ENCODE measurements at places on chromosomes 7 and 10.

GRCh38 chr7:134899729-134900128, 86.6 kb upstream of the AGBL3 start:
- no peak for DNase-seq

DNA sequence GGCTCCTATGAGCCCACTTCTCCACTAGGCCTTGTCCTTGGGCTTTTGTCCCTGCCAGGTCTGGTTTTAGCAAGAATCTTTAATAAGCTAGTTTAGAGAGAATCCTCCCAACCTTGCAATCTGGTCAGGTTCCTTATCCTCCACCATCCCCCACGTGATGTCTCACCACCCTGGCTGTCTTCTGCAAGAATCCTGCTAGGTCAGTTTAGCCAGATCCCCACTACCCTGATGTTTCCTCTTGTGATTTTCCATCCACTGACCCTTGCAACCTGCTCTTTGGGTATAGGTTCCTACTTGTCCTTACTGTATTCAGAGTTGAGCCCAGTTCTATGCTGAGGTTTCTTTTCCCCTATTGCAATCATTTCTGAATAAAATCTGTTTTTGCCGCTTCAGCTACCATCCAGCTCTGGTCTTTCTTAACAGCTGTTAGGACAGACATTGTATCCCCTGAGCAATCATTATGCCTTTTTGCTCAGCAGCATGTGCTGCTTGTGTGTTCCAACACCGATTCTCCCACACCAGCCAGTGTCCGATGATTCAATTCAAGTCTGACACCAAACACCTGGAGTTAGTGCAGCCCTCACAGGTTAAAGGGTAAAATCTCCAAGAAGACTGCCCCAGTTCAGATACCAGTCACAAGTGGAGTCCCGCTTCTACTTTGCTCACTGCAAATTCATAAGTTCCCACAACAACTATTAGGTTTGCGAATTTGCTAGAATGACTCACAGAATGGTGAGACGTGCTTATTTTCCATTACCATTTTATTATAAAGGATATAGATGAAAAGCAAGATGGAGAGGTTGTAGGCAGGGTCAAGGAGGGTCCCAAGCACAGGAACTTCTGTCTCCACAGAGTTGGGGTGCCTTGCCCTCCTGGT, 62.2 kb upstream of the ADCY1 start:
- no peak for DNase-seq

DNA sequence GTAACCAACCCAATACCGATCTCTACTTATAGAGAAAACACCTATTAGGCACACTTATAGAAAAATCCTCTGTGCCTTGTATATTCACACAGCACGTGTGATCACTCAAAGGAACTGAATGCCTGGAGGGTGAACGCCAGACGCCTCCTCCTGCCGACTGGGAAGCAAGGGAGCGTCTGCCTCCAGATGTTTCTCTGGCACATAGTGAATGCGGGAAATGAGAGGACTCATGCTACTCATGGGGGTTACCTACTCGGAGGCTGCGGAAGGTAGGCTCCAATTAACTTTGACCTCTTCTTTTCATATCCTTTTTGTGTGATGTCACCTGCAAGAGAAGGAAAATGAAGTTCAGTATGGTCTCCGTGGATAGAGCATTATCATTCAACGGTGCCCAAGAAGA, 203.3 kb downstream of the DIP2C start:
- no peak for DNase-seq

- DNase-seq, result peak; percentile 81
These were observed 3.6 kb upstream of the HOXA11 start for GRCh38 chr7:27188386-27189294.

GRCh38 chr7:130383187-130383980, 3.1 kb downstream of the CPA1 start:
- no peak for DNase-seq

- DNase-seq, result no peak
These were observed 39.3 kb downstream of the OGDH start for GRCh38 chr7:44645696-44646095.

DNA sequence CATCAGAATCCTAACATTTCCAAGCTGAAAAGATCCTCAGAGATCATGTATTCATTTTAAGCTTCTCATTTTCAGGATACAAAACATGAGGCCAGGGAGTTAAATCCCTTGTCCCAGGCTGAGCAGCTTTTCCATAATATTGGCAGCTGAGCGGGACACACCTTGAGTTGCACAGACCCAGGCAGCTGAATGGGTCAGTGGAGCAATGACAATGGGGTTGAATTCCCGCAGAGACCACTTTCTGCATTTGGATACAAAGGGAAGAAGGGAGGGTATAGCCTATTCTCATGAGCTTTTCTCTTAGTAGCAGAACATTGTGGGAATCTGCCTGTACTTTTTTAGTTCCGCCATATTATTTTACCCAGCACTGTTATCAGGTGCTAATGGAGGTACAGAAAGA, 49.5 kb downstream of the PRR15 start:
- DNase-seq, result no peak

DNA sequence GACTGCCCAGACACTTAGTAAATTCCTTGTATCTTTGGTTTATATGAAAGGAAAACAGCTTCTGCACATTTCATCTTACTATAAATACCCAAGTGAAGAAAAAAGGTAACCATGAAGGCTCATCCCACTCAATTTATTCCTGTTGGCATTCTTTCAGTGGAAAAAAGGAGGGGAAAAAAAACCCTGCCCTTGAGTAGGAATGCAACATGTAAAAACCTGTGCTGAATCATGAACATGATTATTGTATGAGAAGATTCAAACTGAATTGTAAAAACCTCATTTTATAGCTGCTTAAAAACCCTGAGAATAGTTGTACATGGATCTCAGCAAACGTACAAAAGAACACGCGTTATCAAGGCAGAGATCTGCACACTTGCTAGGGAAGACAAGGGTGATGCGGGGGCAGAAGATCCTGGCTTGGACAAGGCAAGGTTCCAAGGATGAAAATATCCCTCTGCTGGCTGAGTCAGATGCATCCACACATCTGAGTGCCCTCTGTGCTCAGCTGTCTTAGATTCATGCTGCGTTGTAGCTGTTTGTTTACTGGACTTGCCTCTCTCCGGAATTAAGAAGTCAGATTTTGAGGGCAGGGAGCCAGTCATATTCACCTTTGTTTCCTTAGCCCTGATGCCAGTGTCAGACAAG, 658.2 kb downstream of the PARD3 start:
- no peak for DNase-seq

DNA sequence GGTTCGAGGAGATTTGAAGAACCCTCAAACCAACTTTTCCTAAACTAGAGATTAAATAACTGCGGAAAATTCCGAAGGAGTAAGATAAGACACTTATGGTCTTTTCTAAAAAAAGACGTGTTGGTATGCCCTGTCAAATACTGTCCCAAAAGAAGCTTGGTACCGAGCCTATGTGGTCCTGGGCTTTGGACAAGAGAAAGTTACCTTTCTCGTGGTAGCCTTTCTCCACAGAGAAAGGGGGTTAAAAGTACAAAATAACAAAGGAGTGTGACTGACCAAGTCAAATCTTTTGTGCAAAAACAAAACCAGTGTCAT, 56.2 kb upstream of the JCAD start:
- DNase-seq, result no peak

DNA sequence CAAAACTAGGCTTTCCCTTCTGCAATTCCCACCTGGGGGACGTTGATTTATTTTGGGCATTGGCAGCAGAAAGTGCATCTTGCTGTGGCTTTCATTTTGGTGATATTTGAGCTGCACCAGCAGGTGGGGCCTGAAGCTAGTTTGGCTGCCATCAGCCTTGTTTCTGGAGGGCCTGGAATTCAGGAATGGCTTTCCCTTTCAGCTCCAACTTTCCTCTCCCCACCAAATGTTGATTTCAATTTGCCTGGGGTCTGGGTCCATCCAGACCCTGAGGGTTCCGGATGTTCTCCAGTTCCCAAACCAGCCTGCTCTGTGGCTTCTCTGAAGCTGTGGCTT, 640.4 kb downstream of the TYW1 start:
- DNase-seq, result no peak

DNA sequence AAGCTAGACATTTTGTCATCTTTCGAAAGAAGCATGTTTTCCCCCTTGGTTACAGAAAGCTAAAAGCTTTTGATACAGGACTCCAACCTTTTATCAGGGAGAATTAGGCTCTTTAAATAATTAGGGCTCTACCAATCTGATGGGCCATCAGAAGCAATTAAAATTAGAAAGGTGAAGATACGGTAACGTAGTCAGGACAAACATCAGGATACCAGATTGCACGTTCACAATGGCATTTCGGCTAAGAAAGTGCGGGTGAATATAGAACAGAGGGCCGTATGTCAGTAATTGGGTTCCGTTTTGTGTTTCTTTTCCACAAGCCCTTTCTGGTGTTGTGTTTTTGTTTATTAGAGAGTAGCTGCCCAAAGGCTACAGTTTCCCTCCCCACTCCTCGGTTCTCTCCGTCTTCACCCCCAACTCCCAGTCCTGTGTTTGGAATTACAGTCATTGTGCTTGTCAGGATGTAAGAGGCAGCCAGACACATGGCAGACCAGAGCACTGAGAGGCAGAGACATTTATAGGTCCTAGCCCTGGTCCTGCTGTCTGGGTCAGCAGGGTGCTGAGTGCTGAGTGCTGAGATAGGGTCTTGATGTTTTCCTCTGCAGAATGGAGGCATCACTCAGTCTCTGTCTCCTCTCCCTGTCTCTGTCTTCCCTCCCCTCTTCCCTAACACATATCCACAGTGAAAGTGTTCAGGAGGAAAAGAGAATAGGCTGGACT, 5.5 kb downstream of the PFKP start:
- no peak for DNase-seq

DNA sequence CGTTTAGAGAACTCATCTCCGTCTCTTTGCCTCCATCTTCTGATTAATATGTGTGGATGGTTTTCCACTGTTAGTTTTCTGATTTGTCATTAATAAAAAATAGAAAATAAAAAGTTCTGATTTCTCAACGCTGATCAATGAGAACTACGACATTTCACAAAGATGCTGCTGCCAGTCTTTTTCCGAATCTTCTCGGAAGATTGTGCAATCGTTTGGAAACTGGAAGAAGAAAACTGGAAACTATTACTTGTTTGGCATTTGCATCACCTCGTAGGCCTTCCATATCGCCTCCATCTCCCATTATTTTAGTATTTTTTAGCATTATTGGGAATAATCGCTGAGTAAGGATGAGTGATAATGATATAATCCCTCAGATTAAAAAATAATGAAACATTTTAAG, 123.2 kb upstream of the KLF6 start:
- no peak for DNase-seq

- peak; percentile 42 for DNase-seq
These were observed 54.3 kb downstream of the FAM241B start for GRCh38 chr10:69684020-69684980.

GRCh38 chr10:89369156-89370105, 8.4 kb upstream of the IFIT1B start:
- DNase-seq, result peak; percentile 61

DNA sequence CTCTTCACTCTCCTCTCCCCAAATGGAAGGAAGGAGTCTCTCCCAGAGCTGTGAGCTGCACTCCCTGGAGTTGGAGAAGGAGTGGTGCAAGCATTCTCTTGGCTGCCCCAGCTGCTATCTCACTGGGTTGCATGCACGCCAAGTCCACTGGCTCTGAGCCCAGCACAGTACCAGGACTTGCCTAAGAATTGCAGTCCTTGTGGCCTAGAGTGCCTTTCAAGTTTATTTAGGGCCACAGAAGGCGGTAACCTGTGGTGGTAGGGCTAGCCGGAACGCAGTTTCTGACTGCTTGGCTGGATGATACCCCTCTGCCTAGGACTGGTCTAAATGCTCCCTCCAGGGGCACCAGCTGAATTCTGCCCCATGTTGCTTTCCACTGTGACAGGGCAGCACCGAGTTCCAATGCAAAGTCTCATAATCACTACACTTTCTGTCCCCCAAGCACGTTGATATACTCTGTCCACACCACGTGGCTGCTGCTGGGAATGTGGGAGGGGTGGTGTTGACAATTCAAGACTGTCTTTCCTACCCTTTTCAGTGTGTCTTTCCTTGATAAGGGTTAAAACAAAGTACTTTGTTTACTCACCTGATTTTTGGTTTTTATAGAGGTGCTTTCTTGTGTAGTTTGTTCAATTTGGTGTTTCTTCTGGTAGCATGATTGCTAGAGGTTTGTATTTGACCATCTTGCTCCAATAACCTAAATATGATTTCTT, 57.0 kb downstream of the PHTF2 start:
- DNase-seq, result no peak

- peak; percentile 45 for DNase-seq
These were observed 516.5 kb upstream of the ANKRD30A start for GRCh38 chr10:36608866-36609265.

DNA sequence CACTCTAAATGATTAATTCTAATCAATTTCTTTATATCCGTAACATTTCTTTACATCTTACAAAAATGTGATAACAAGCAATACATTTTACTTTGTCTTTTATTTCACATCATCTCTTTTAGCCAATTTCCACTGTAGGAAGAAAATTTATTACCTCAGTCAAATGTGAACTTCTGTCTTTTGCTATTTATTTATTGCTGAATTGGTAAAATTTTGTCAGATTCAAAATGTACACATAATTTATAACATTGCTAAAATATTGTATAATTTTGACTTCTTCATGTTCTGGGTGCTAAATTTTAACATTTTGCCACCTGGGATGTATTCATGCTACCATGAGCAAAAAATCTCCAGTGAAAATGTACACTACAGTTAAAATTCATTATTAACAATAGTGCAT, 158.0 kb downstream of the HGF start:
- DNase-seq, result no peak

DNA sequence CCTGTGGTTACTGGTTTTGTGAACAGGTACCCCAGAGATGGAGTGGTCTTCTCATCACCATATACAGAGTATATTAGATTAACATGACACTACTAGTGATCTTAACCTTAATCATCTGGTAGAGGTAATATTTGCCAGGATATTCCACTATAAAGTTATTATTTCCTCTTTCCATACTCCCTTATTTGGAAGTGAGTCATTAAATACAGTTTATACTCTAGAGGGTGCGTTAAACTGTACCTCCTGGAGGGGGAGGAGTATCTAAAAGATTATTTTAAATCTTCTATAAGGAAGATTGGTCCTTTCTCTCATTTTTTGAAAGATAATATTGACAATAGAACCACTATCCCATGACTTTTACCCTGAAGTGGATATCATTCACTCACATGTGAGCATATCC, 85.4 kb downstream of the THSD7A start:
- DNase-seq, result no peak

- no peak for DNase-seq
These were observed 26.0 kb upstream of the PFKFB3 start for GRCh38 chr10:6176691-6177231.

GRCh38 chr10:45404087-45404769, 30.2 kb downstream of the ALOX5 start:
- no peak for DNase-seq

DNA sequence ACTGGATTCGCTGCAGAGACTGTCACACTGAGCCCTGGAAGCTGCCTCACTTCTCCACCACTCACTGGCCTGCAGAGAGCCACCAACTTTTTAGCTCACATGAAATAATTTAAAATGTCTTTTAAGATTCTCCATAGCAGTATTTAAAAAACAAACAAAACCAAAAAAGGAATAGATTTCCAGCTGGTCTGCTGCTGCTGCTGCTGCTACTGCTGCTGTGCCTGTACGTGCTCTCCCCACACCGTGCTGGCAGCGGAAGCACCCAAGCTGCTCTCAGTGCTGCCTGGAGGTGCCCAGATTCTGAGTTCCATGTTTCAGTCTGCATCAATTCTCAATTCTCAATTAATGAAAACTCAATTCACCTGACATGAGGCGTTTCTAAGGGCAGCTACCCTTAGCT, 146.0 kb downstream of the USP6NL start:
- no peak for DNase-seq

- DNase-seq, result no peak
These were observed 52.3 kb upstream of the PRR15 start for GRCh38 chr7:29511337-29511736.

Measured in endothelial cell of umbilical vein (primary cell).